Stimulated activated CD8-positive, alpha-beta memory T cell treated with anti-CD3 and anti-CD28 coated beads, Interleukin-4, amount 100 ng/mL, for 1 hour (primary cell): ENCODE measurements at places on chromosomes 1 and 21.

DNA sequence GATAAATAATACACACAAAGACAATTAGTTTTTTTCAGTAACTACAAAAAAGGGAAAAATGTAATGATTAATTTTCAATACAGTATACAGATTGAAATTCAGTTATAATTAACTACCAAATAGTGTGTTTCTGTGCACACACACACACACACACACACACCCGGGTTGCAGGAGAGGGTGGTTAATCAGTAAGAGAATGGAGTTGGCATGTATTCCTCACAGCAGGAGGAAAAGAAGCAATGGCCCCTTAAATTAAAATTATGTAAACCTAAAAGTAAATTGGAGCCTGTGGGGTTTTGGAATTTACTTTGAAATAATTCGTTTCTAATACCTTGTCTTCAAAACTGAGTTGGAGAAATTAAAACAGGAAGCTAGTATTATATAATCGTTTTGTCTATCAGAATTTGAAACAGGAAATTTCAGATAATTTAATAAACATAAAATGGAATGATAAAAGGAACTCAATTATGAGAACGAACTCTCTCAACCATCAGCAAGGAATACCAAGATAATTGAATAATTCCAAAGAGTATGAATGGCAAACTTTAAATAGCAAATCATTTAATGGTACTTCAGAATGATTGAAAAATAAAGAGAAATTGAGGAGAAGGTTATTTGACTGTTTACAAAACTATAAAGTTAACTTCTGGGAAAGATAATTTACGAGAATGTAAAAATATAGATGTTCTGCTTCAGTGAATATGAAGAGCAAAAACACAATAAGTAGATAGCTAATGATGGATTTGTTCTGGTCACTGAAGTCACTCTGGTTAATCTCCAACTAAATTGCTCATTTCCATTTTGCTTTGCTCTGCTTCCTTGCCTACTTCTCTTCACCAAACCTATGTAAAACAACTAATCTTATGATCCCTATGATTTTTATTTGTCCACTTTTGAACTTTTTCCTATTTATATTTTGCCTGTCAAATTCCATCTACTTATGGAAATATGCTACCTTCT, 547.9 kb upstream of the ZP4 start:
- DNase-seq = no peak

- DNase-seq = no peak
These were observed 20.9 kb downstream of the UQCRHL start for GRCh38 chr1:15786581-15786980.

DNA sequence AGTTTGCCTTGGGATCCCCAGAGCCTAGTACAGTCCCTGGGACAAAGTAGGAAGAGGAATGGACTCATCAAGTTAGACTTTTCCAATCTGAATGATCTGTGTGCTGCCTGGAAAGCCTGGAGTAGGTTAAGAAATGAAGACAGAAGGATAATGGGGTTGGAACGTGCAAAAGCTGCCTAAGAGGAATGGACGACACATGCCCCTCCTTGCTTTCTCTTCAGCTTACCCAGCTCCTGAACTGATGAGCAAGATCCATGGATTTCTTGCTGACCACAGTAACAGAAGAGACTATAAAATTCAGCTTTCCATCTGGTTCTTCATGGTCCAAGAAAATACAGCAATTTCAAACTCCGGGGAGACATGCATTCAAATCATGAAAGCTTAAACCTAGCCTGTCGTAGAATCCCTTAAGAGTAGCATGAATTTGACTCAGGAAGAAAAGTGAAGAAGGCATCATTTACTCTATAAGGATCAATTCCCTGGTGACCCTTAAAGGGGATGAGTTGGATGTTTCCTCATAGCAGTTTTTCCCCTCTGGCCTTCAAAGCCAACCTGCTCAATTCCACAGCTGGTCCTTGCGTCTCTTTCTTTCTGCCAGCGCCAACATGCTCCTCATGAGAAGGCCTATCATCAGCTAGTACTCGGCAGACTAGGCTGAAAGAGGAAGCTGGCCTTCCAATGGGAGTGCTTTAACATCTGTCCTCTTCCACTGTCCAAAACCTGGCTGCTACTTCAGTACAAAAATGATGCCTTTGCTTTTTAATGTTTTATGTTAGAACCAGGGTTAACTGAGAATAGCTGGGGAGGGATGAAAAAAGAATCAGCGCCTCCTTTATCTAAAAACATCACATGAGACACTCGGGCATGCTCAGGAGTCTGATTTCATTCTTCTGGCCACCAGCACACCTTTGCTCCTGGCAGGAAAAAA, 5.7 kb upstream of the PEF1 start:
- DNase-seq = no peak

DNA sequence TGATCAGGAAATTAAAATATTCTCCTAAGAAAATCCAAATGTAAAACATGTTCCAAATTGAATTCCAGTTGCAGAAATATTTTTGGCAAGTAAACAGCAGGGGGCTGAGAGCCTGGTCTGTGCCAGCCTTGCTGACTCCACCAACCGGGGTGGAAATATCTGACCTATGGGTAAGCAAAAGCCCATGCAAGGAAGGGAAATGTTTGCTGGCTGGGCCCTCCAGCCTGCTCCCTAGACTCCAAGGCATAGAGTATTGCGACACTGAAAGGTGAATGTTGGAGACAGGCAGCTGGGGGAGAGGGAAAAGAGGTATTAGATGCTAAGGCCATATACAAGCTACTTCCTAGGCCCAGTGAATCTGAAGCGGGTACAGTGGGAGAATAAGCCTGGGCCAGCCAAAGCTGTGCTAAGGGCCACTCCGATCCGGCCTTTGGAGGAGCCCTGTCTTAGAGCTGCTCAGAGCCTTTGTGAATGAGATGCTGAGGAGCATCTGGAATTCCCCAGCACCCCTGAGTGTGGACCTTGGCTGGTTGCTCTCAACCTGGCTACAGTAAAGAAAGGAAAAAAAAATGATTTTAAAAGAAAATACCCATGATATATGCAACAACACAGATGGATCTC, 24.9 kb upstream of the ATP1B1 start:
- no peak for DNase-seq

- no peak for DNase-seq
These were observed 2.3 kb upstream of the BACH1 start for GRCh38 chr21:29296446-29296845.

GRCh38 chr1:54120698-54121481, 31.9 kb downstream of the CDCP2 start:
- DNase-seq = no peak

GRCh38 chr1:111505641-111506119, 2.2 kb upstream of the ADORA3 start:
- no peak for DNase-seq

- DNase-seq = no peak
These were observed 8.3 kb downstream of the MCOLN2 start for GRCh38 chr1:84988588-84988987.

- DNase-seq = no peak
These were observed 123.7 kb downstream of the UBR4 start for GRCh38 chr1:19086176-19086875.

- no peak for DNase-seq
These were observed 199.1 kb downstream of the DYRK1A start for GRCh38 chr21:37565530-37566223.

DNA sequence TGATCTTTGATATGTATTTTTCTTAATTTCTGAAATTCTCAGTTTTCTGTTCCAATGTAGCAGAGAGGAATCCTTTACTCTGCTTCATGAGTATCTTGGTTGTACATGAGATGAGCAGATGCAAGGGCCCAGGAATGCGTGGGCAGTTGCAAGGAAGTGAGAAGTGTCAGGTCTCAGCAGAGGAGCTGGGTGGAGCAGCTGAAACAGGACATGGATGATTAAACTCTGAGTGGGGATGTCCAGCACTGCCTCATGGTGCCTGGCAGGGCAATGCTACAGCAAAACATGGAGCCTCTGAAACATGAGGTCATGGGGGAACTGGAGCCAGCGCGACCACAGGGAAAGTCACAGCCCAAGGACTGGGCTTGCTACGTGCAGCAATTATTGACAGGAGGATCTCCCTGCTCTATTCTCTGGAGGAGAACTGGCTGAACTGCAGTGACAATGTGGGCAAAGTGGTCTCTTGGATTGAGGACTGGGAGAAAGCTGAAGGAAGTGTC, 48.4 kb downstream of the COLGALT2 start:
- DNase-seq = no peak

- no peak for DNase-seq
These were observed 170.3 kb downstream of the GREM2 start for GRCh38 chr1:240441669-240442068.

GRCh38 chr1:228989992-228990827, 254.9 kb downstream of the RHOU start:
- DNase-seq = no peak
